ENCODE measurements at places on chromosomes 7 and 10. TPM values are rescaled to one million over a fixed set of nuclear protein-coding genes. Genes with fewer than 3 reads are reported as not detected.

SOSTDC1 gene
- total RNA-seq, result not detected

VWDE gene
- 4.4 TPM for total RNA-seq

LIPJ gene
- total RNA-seq, result not detected

SPDYE1 gene
- total RNA-seq, result 0.12 TPM

KLF14 gene
- total RNA-seq, result not detected

ASZ1 gene
- total RNA-seq, result not detected

ASB10 gene
- not detected for total RNA-seq

SEMA3A gene
- total RNA-seq, result 0.17 TPM

SPACDR gene
- total RNA-seq, result 2.9 TPM

SPDYE5 gene
- not detected for total RNA-seq

COL1A2 gene
- total RNA-seq, result 4.6 TPM

HIF1AN gene
- total RNA-seq, result 63.1 TPM

DDC gene
- total RNA-seq, result not detected

ACSM6 gene
- total RNA-seq, result not detected

SNX8 gene
- total RNA-seq, result 34.6 TPM

ODAD2 gene
- not detected for total RNA-seq

MRLN gene
- not detected for total RNA-seq

PTPRE gene
- total RNA-seq, result 35.7 TPM

TMEM176B gene
- total RNA-seq, result not detected

BUD31 gene
- total RNA-seq, result 111 TPM

INPP5A gene
- total RNA-seq, result 18.1 TPM

PIP gene
- not detected for total RNA-seq

TLX1 gene
- total RNA-seq, result not detected

NRAP gene
- not detected for total RNA-seq

TEX36 gene
- not detected for total RNA-seq

NEUROG3 gene
- total RNA-seq, result not detected

SHTN1 gene
- 0.10 TPM for total RNA-seq

LIPF gene
- total RNA-seq, result not detected

KCP gene
- total RNA-seq, result 0.20 TPM

CBLL1 gene
- 47.9 TPM for total RNA-seq

LRRC17 gene
- not detected for total RNA-seq

HDAC9 gene
- total RNA-seq, result 0.71 TPM

FOXI2 gene
- not detected for total RNA-seq

HMX3 gene
- not detected for total RNA-seq

PARG gene
- total RNA-seq, result 33.2 TPM

MYL7 gene
- not detected for total RNA-seq

AUTS2 gene
- total RNA-seq, result 7.7 TPM

CYP2C19 gene
- total RNA-seq, result not detected

FOXK1 gene
- total RNA-seq, result 39.5 TPM

APBB1IP gene
- total RNA-seq, result 59.3 TPM

Measured in T-helper 1 cell treated with Interleukin-12 subunit alpha and Interleukin-12 subunit beta and Interleukin-4 antibody, amounts not matched to agents 30 ng/mL and 1 ng/mL, for 36 hours (primary cell).